ENCODE measurements at places on chromosomes 11 and 22.

DNA sequence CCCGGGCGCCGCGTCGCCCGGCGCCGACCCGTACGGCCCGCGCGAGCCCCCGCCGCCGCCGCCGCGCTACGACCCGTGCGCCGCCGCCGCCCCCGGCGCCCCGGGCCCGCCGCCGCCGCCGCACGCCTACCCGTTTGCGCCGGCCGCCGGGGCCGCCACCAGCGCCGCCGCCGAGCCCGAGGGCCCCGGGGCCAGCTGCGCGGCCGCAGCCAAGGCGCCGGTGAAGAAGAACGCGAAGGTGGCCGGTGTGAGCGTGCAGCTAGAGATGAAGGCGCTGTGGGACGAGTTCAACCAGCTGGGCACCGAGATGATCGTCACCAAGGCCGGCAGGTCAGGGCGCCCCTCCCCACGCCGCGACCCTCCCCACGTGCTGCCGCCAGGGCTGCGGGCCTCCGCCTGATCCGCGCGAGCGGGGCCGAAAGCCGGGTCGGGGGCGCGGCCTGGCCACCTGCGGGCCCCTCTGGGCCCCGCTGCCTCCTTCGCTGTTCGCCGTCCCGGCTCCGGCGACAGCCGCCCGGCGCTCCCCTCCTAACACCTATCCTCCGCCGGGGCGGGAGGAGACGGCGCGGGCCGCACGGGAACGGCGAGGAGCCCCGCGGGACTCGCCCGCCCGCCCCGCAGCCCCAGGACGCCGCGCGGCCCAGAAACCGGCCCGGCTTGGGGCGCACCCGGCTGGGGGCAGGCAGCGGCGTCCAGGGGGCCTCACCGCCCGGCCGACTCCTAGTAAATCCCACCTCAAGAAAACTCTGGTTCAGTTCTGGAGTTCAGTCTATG lies 560 bp downstream of the TBX1 start:
- H3K27me3 ChIP-seq: no peaks in the 10 kb centered on the region
- no peak overlapping the region for H3K27ac ChIP-seq
- DNase-seq: no peak
- no peak overlapping the region for H3K4me3 ChIP-seq
- peaks cover 7% of the 10 kb centered on the region for H3K4me1 ChIP-seq

GRCh38 chr11:128802358-128802981 lies 64.6 kb downstream of the KCNJ1 start:
- H3K4me1 ChIP-seq: no peaks in the 10 kb centered on the region
- no peak overlapping the region for H3K27ac ChIP-seq
- no peaks in the 10 kb centered on the region for H3K27me3 ChIP-seq
- no peak for DNase-seq

GRCh38 chr22:31235081-31235480 lies 23.0 kb downstream of the LIMK2 start:
- H3K4me1 ChIP-seq: peaks cover 10% of the 10 kb centered on the region
- no peak overlapping the region for H3K4me3 ChIP-seq
- DNase-seq: no peak
- H3K27ac ChIP-seq: no peak overlapping the region

GRCh38 chr22:44132724-44133123 lies 48.0 kb upstream of the PARVG start:
- no peaks in the 10 kb centered on the region for H3K36me3 ChIP-seq
- DNase-seq: no peak
- no peaks in the 10 kb centered on the region for H3K4me1 ChIP-seq
- no peaks in the 10 kb centered on the region for H3K27me3 ChIP-seq

- no peaks in the 10 kb centered on the region for H3K27me3 ChIP-seq
- peak overlapping the region; percentile 21 for H3K4me3 ChIP-seq
- no peaks in the 10 kb centered on the region for H3K36me3 ChIP-seq
Measured at GRCh38 chr11:123110397-123110796, 48.5 kb upstream of the HSPA8 start.

- H3K4me1 ChIP-seq: no peaks in the 10 kb centered on the region
- no peak overlapping the region for H3K27ac ChIP-seq
- no peaks in the 10 kb centered on the region for H3K27me3 ChIP-seq
- no peak overlapping the region for H3K4me3 ChIP-seq
- no peak for DNase-seq
- H3K36me3 ChIP-seq: no peaks in the 10 kb centered on the region
Measured at GRCh38 chr11:36743039-36743438, 145.0 kb upstream of the RAG2 start.

GRCh38 chr11:111726301-111726713 lies 39.9 kb downstream of the PPP2R1B start:
- DNase-seq: no peak
- H3K27ac ChIP-seq: no peak overlapping the region
- no peaks in the 10 kb centered on the region for H3K36me3 ChIP-seq
- H3K4me1 ChIP-seq: no peaks in the 10 kb centered on the region

- DNase-seq: no peak
- H3K4me1 ChIP-seq: peaks cover 35% of the 10 kb centered on the region
- H3K27me3 ChIP-seq: no peaks in the 10 kb centered on the region
- no peaks in the 10 kb centered on the region for H3K36me3 ChIP-seq
- peak overlapping the region; percentile 31 for H3K27ac ChIP-seq
- no peak overlapping the region for H3K4me3 ChIP-seq
Measured at GRCh38 chr11:65551572-65552387, 6.4 kb downstream of the LTBP3 start.

DNA sequence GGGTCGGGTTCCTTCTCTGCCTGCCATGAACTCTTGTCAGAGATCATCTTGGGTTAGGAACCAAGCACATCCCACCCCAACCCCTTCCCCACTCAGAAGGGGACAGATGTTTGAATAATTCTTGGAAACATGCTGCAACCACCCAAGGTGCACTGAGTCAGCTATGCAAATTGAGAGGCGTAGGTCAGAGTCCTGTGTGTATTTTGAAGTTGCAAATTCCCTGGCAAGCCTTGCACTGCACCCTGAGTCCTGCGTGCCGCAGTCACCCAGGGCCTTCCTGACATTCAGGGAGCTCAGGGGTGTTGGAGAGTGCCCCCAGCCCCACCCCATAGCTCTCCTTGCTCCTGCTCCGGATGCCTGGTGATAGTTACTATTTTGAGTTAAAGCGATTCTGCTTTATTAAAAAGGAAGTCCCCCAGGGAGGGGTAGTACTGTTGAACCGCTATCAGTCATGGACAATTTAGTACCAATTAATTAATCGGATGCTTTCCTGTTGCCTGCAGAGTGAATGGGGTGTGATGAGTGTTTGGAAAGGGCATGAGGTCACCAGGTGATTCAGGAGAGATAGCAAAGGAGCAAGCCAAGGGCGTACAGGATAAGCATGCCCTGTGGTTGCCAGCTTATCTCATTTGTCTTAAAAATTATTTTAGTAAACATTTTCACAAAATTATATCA lies 123.7 kb downstream of the GRIK4 start:
- H3K27me3 ChIP-seq: no peaks in the 10 kb centered on the region
- no peak overlapping the region for H3K27ac ChIP-seq
- no peaks in the 10 kb centered on the region for H3K4me1 ChIP-seq
- no peaks in the 10 kb centered on the region for H3K36me3 ChIP-seq

DNA sequence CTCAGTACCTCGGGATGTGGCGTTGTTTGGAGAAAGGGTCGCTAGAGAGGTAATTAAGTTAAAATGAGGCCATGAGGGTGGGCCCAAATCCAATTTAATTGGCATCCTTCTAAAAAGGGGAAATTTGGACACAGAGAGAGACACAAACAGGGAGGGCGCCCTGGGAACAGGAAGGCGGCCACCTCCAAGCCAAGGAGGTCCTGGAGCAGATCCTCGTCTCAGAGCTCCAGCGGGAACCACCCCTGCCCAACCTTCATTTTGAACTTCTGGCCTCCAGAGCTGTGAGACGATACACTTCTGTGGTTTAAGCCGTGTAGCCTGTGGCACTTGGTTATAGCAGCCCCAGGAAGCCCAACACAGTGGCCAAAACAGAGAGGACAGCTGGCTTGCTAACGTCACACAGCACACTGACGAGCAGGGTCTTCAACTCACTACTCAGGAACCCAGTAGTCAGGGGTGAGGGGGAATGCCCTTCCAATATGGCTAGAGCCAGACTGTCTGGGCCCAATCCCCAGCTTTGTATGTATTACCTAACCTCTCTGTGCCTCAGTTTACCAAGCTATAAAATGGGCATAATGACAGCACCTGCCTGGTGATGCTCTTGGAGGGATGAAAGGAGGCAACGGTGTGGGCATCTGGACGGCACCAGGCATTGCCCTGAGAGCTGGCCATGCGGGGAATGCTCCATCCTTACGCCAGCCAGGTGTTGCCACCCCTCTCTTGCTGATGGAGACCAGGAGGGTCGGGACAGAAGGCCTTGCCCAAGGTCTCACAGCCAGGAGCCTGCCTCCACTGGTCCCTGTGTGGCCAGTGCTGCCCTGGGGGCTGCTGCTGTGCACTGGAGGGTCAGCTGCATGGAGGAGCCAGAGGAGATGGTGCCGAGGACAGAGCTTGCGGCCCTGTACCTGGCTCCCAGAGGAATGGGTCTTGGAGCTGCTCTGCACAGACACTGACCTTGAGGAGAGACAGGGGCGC lies 53.3 kb upstream of the LINC01488 start:
- no peaks in the 10 kb centered on the region for H3K36me3 ChIP-seq
- no peaks in the 10 kb centered on the region for H3K4me1 ChIP-seq
- no peak for DNase-seq
- H3K27me3 ChIP-seq: no peaks in the 10 kb centered on the region

GRCh38 chr11:125016413-125016812 lies 46.7 kb upstream of the SLC37A2 start:
- H3K36me3 ChIP-seq: no peaks in the 10 kb centered on the region
- no peak overlapping the region for H3K4me3 ChIP-seq
- H3K27me3 ChIP-seq: no peaks in the 10 kb centered on the region

- H3K27me3 ChIP-seq: no peaks in the 10 kb centered on the region
- no peak for DNase-seq
- no peaks in the 10 kb centered on the region for H3K36me3 ChIP-seq
- H3K4me1 ChIP-seq: no peaks in the 10 kb centered on the region
- H3K27ac ChIP-seq: no peak overlapping the region
Measured at GRCh38 chr11:60265373-60266214, 14.9 kb upstream of the MS4A4A start.

GRCh38 chr11:65382804-65383368 lies 440 bp upstream of the SLC25A45 start:
- no peak for DNase-seq
- H3K4me3 ChIP-seq: peak overlapping the region; percentile 76
- peaks cover 19% of the 10 kb centered on the region for H3K36me3 ChIP-seq
- H3K27me3 ChIP-seq: no peaks in the 10 kb centered on the region

GRCh38 chr11:75262961-75263852 lies 22.6 kb downstream of the TPBGL start:
- H3K4me3 ChIP-seq: no peak overlapping the region
- no peaks in the 10 kb centered on the region for H3K27me3 ChIP-seq
- no peak for DNase-seq
- H3K27ac ChIP-seq: no peak overlapping the region
- peaks cover 19% of the 10 kb centered on the region for H3K4me1 ChIP-seq

DNA sequence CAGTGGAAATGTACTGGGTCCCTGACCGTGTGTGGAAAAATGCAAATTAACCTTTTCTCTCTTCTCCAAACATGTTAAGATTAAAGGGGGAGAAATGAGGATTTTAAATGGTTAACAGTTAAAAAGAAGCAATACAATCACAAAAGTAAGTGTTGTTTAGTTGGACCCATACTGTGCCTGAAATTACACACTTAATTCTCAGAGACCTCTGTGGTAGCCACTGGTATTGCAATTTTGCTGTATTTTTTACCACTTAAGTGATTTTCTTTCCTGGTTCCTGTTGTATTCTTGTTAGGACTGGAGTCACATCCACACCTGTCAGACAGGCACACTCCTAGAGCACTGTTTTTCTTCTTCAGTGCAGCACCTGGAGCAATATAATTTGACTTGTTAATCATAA lies 179.6 kb upstream of the PDGFD start:
- no peaks in the 10 kb centered on the region for H3K27me3 ChIP-seq
- no peak overlapping the region for H3K4me3 ChIP-seq
- H3K36me3 ChIP-seq: no peaks in the 10 kb centered on the region
- H3K27ac ChIP-seq: no peak overlapping the region
- DNase-seq: no peak
- no peaks in the 10 kb centered on the region for H3K4me1 ChIP-seq

- no peaks in the 10 kb centered on the region for H3K27me3 ChIP-seq
- H3K4me3 ChIP-seq: no peak overlapping the region
- H3K36me3 ChIP-seq: no peaks in the 10 kb centered on the region
- H3K4me1 ChIP-seq: peaks cover 24% of the 10 kb centered on the region
- no peak for DNase-seq
- no peak overlapping the region for H3K27ac ChIP-seq
Measured at GRCh38 chr11:78082146-78082545, 2.5 kb upstream of the NDUFC2 start.

DNA sequence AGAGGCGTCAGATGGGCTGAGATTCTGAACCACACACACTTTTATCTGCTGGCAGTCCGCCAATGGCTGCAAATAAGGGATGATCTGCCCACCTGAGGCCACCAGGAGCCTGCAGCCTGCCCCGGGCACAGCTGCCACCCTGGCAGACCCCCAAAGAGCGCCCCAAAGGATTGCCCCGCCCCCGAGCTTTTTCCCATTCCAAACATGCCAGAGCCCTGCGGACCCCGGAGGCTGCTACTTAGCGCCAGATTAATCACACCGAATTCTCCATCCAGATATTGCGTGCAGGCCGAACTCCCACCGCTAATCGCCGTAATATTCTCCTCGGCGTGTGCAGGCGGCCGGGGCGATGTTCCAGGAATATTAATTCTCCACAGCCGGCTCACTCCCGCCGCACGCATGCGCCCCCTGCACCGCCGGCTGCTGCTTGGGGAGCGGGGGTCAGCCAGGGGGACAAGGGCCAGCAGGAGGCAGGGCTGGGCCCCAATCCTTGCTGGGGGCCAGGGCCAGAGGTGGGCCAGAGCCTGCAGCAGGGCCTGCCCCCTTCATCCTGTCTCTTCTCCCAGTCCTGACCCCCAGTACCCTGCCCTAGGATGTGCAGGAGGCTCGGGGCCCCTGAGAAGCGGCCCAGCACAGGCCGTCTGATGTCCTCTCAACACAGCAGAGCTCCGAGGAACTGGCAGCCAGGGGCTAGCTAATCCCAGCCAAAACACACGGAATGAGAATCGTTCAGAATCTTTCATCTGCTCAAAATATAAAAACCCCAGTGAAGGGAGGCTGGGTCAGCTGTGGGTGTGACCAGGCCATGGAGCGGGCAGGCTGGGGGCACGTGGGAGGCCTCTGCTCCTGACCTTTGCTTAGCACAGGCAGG lies 19.5 kb upstream of the TCF20 start:
- no peaks in the 10 kb centered on the region for H3K36me3 ChIP-seq
- peaks cover 36% of the 10 kb centered on the region for H3K4me1 ChIP-seq
- H3K27me3 ChIP-seq: no peaks in the 10 kb centered on the region
- DNase-seq: no peak

- H3K36me3 ChIP-seq: no peaks in the 10 kb centered on the region
- no peak overlapping the region for H3K27ac ChIP-seq
- H3K27me3 ChIP-seq: no peaks in the 10 kb centered on the region
Measured at GRCh38 chr11:69654660-69655478, 13.9 kb downstream of the CCND1 start.

- H3K4me1 ChIP-seq: no peaks in the 10 kb centered on the region
- no peak overlapping the region for H3K27ac ChIP-seq
- no peaks in the 10 kb centered on the region for H3K27me3 ChIP-seq
- no peak overlapping the region for H3K4me3 ChIP-seq
Measured at GRCh38 chr11:3631331-3631730, 10.5 kb downstream of the ART5 start.

Data from naive thymus-derived CD4-positive, alpha-beta T cell (primary cell).